ENCODE measurements at places on chromosomes 6 and 20.
A peak's percentile ranks its signal among the peaks of the same experiment; 100 is the strongest.

DNA sequence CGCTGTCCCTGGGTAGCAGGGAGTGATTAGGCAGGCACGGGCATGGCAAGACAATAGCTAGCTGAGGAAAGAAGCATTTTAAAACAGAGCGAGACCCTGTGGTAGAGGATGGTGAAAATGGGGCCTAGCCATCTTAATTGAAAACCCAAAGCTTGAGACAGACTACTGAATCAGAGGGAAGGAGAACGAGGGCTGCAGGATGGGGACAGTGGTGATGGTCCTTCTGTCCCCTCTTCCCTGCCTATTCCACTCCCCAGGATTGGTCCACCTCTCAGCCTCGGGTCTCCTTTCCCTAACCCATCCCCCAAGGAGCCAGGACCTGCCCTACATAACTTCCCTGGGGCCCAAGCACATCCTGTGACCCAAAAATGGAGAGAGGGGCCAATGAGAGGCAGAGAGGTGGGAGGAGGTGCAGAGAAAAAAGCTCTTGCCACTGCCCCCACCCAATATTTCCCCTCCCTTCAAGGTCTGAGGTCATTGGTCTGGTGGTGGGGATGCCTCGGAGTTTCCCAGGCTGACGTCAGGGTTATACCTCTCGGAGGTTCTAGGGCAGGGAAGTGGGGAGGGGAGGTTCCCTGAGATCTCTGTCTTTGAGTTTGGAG lies 884 bp upstream of the CUTA start:
- no peak for DNase-seq

- no peak for DNase-seq
Observed at GRCh38 chr20:846894-847278, 13.4 kb downstream of the FAM110A start.

- peak; percentile 40 for DNase-seq
Observed at GRCh38 chr6:20211941-20212391, 303 bp downstream of the MBOAT1 start.

DNA sequence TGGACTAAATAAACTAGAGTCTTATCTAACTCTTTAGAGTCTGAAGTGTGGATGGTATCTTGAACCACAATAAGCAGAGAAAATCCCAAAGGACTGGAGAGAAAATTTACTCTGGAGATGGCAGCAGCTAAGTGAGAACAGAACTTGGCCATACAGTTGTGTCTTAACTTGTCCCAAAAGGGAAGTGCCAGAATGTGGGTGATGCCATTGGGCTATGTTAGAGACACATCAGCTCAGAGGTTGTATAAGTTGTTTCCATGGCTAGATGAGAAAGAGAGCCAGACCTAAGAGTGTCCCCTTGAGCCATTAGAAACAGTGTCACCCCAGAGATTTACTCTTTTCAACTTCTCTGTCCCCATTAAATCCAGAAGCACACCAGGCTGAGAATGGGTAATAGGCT lies 36.2 kb downstream of the FOXO3 start:
- DNase-seq: no peak

DNA sequence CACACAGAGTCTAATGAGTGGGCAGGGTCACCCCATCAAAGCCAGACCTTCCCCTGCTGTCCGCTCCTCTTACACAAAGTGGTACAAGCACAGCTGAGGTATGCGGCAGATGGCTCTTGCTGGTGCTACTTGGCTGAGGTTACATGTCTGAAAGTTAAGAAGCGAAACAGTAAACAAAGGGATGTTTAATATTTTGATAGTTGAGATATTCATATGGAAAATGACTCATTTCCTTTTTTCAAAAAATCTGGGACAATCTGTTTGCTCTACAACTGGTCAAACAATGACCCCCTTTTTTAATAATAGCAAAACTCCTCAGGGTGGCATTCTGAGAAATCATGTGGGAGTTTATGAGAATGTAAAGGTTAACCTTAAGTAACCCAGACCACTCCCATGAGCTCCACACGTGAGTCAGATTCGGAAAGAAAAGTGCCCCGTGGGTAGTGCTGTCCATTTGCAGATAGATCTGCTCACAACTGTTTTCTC lies 245.3 kb downstream of the TBXT start:
- DNase-seq: no peak

- DNase-seq: no peak
Observed at GRCh38 chr6:33957131-33957891, 153.5 kb upstream of the MLN start.

GRCh38 chr6:166825553-166826145 lies 130.7 kb downstream of the RNASET2 start:
- no peak for DNase-seq

DNA sequence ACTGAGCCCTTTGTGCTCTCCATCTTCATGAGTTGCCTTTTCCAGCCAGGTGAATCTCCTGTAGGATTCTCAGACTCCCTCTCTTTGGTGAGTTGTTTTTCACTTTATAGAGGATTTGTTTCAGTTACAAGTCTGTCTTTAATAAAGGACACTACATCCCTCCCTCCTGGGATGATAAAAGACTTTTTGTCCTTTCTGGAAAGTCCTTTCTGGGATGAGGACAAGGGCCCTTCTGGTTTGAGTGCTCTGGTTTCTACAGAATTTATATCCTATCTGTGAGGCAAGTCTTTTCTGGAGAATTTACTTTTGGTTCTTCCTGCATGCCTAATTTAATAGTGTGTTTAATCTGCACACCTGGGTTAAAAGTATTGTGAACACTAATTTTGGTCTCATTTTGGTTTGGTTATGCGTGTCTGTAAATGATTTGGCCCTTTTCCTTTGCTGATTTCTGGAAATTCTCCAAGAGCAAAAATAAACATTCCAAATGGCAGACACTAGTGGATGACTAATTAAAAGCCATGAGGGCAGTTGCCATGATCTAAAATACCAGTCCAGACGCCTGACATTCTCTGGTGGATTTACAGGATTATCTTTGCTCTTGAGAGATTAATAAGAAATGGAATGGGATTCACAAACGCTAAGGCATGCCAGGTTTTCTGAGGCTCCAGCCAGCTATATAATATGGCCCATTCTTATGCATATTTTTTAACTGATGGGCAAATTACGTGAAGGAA lies 44.8 kb downstream of the TCP11 start:
- DNase-seq: peak; percentile 83

- no peak for DNase-seq
Observed at GRCh38 chr6:41630946-41631345, 7.3 kb upstream of the MDFI start.
